T-helper 2 cell (primary cell): ENCODE measurements at places on chromosomes 5 and 9.

DNA sequence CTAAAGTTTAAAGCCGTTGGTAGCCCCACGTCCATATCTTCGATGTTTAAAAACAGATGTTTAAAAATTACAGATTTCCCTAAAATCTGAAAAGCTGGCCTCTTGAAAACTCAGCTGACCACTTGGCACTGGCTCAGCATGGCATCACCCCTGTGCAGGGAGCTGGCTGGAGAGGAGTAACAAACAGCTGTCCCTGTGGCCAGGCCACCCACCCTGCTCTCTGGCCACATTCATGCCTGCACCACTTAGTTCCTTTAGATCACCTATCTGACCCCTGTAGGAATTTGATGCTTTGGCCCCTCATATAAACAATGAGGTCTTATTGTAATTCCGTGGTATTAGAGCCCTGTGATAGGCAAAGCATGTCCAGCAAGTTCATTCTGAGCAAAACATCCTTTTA lies 107.5 kb downstream of the FRMD3 start:
- no peak for DNase-seq

- DNase-seq = no peak
Observed at GRCh38 chr5:171913987-171914273, 92.5 kb downstream of the FBXW11 start.

- DNase-seq = no peak
Observed at GRCh38 chr5:137754961-137755762, 999 bp upstream of the HNRNPA0 start.

DNA sequence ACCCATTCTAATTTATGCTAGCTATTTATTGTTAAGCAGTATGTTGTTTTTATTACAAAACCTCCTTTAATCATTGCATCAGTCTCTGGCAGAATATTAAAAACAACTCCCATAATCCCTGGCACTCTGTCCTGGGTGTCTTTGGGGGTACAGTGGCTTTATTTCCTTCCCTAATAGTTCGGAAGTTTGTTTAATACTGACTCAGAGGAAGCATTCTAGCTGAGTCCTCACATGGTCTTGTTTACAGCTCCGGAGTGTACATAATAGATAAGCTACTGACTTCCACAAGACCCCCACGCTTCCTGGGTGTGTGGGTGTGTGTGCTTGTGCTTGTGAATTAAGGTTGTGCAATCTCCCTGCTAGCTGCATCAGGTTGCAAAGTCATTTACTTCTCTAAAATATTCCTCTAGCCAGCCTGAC lies 149.8 kb upstream of the CDKN2B start:
- DNase-seq = no peak

DNA sequence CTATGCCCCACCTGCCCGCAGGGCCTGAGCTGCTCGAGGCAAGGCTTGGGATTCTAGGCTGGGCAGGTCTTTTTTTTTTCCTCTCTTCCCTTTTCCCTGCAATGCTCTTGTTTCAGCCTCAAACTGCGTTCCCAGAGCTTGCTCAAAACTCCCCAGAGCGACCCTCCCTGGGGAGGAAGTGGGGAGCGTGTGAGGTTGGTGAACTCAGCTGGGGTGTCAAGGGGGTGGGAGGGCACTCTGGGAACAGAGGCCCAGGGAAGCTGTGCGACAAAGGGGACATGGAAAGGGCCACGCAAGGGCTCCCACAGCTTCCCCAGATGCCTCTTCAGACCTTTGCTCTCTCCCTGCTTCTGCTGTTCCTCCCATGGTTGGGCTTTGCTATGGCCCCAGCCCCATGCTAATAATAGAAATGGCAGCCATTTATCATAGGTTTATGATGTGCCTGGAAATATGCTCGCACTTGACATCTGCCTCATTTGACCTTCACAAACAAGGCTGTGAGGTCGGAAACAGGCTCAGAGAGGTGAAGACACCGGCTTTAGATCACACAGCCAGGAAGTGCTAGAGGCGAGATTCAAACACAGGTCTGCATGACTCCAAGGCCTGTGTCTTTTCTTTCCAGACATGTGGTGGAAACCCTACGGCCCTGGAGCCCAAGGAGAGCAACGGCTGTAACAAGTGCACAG lies 40.9 kb upstream of the IL17B start:
- no peak for DNase-seq

GRCh38 chr5:73826301-73827105 lies 200.5 kb downstream of the ARHGEF28 start:
- no peak for DNase-seq

GRCh38 chr5:1795506-1795905 lies 4.1 kb downstream of the MRPL36 start:
- no peak for DNase-seq

GRCh38 chr5:58491216-58491892 lies at the start of gene GAPT:
Gene GAPT (plus strand): TSS chr5:58491435. CDS start chr5:58494537, 3,102 bp downstream.
- no peak for DNase-seq

GRCh38 chr5:171990713-171991015 lies 15.8 kb downstream of the FBXW11 start:
- DNase-seq = no peak

DNA sequence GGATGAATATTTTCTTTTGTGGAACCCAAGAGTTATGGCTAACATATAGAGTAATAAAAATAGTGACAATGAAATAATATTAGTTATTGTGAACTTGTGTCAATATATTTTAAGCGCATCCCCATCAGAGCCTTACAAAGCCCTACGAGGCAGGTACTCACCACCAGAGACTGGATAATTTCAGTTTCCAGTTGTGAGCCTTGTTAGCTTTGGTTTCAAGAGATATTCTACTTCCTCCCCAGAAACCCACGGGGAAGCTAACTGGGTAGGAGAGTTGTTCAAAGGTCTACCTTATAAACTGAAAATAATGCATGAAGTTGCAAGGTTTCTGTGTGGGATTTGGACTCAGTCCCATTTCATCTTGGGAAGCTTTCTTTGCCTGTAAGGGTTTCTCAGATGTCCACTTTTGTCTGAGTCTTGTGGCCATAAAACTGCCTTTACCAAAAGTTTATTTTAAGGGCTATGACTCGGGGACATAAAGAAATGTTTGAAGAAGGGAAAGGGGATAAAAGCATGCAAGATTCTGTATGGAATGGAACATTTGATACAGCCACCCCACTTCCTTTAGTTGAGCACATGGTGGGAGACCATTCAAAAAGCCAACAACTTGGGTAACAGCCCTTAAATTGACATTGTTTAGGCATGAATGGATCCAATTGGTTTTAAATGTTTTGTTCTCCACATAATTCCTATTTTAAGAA lies 57.4 kb upstream of the ANKRD55 start:
- DNase-seq = no peak

- DNase-seq = no peak
Observed at GRCh38 chr5:176631383-176632200, 1.1 kb downstream of the EIF4E1B start.

DNA sequence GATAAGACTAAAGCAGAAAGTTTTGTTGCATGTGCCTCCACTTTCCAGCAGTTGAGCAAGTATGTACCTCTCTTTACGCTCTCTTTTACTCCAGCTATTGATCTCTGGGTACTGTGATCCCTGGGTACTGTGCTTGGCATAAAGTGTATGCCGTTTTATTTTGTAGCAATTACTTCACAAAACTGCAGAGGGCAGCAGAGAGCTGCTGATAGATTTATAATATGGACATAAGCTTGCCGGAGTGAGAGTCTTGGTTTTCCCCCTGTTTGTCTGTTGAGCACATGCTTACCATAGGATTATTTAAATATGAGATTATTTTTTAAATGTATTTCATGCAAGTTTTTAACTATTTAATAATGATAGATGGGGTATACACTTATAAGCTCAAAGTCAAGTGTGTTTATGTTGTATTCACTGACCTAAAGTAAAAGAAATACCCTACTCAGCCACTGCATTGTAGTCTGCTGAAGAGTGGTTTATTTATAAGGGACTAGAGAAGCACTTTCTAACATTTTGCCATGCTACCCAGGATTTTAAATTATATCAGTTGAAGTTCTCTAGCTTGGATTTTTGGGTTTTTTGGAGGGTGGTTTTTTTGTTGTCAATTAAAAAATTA lies 13.0 kb downstream of the TTC1 start:
- no peak for DNase-seq

DNA sequence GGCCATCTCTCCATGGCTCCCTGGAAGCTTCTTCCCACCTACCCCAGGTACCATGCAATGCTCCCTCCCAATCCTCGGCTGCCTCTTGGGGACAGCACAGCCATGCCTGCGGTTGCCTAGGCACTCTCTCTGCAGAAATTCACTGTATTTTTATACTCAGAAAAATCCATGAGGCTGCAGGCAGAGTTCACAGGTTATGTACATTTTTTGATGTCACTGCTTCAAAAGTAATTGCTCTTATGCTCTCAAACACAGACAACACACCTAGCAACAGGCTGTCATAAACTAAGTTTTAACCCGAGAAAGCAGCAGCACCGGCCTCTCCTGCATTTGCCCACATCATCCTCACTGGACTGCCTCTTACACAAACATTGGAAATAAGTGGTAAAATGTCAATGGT lies 102.4 kb downstream of the AK8 start:
- no peak for DNase-seq

GRCh38 chr5:44770780-44771717 lies 37.7 kb upstream of the MRPS30 start:
- DNase-seq = no peak
